ENCODE measurements at places on chromosomes 3 and 15.

- DNase-seq = no peak
These were observed 27.4 kb downstream of the SH3GL3 start for GRCh38 chr15:83474578-83474977.

DNA sequence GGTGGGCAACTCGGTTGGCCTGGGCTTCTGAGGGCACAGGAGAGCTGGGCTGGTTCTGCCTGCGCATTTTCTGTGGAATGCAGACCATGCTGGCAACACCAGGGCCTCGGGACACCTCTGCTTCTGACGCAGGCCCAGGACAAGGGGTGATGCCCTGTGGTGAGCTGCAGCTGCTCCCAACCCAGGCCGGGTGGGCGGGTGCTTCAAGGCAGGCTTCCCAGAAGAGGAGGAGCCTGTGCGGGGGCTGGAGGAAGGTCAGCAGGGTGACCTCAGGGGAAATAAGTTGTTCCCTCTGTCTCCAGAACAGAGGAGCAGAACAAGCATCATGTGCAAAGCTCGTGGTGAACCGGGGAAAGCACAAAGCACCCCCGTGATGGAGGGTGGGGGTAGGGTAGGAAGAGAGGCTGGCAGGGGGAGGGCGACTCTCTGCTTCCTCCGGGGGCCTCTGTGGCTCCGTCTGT is 11.0 kb upstream of the PLXNA1 start:
- peak; percentile 61 for DNase-seq

- no peak for DNase-seq
These were observed 8.0 kb downstream of the ZBTB20 start for GRCh38 chr3:115139072-115139471.

DNA sequence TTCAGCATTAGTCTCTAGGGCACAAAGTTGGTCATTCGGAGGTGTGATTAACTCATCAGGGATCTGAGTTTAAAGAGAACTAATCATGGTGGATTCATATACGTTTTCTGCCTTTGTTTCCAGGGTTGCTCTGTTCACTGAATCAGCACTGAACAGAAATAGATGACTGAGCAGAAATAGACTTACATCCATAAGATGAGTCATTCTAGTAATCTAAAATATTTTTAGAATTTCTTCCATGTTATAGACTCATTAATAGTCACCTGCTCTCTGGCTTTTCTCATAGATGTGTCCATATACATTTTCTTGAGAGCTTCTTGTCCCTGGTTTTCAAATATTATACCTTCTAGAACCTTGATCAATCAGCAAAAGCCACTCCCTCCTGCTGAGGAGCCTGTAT is 837.6 kb upstream of the DPPA4 start:
- no peak for DNase-seq

DNA sequence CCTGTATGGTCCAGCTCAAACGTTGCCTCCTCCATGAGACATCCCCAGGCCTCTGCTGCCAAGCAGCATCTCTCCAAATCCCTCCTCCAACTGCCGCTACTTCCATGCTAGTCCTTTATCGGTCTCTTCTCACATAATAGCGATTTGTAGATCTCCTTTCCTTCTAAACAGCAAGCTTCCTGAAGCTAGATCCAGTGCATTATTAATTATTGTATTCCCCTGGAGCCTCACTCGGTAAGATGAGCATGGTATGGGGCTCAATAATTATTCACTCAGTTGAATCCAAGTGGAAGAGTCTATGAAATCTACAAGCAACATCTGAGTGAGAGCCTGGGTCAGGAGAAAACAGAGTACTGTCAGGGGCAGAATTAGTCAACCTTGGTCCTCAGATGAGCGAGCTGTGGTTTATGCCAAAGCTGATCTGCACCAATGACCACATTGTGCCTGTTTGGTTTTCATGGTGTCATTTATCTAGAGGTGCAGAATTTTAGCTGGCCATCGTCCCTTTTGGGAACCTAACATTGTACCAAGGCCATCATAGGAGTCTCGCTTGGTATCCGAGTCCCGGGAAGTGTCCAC is 93.8 kb upstream of the UBE2E1 start:
- no peak for DNase-seq

DNA sequence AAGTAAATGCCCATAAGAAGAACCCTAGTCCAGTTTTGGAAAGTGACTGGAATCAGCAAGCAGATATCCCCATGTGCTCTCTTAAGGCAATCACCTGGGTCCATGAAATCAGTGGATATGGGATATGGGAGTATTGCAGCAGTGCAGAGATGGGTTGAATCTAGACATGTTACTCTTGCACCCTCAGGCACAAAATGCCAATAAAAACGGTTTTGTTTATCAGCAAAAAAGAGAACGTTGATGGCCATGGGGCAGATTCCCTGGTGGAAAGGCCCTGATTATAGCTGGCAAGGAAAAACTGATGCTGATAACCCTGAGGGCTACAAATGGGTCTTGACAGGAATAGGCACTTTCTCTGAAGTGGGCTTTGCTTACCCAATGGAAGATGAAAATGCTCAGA is 380.2 kb upstream of the SEMA6D start:
- no peak for DNase-seq

DNA sequence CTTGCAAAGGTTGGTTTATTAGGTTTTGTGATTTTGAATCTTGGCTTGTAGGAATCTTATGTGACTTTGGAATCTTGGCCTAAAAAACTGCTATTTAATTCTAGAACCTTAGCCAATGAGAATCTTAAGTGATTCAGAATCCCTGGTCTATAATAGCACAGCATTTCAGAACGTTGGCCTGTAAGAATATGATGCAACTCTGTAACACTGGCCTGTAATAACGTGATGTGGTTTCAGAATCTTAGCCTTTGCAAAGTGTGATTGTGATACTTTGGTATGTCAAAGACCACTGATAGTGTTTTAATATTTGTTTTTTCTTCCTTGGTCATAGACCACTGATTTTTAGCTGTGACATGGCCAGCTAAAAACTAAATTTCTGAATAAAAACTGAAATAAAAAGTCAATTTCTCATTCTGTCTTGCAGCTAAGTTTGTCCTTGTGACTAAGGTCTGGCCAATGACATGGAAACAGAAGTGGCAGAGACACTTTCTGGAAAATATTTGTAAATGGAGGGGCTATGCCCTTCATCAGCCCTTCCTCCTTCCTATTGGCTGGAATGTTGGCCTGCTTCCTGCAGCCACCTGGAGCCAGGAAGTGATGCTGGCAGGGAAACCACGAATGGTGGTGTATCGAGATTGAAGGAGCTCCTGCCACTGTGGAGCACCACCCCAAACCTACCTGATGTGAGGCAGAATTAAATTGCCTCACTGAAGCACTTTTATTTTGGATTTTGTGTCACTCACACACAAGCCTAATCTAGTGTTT is 42.3 kb upstream of the CORO2B start:
- no peak for DNase-seq

DNA sequence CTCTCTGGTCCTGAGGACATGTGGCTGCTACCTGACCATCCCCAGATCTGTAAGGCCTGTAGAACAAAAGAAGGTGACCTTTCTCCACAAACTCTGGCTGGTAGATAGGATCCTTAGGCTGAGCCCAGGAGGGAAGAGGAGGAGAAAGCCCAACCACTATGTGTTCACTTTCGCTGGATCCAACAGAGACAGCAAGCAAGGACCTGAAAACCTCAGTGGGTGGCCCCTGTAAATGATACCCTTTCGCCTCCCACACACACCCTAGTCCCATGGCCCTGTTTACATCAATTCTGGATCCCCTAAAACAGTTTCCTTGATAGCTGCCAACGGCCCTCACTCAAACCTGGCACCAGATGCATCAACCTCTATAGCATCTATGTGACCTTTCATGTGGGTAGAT is 22.4 kb downstream of the CCDC12 start:
- DNase-seq = no peak

- no peak for DNase-seq
These were observed 106.5 kb upstream of the P2RY1 start for GRCh38 chr3:152728231-152728980.

- peak; percentile 77 for DNase-seq
These were observed 871 bp downstream of the MAP1A start for GRCh38 chr15:43518197-43518761.

- no peak for DNase-seq
These were observed 14.1 kb downstream of the KCNMB3 start for GRCh38 chr3:179236669-179237301.

GRCh38 chr3:89300981-89301380 is 193.6 kb downstream of the EPHA3 start:
- no peak for DNase-seq

DNA sequence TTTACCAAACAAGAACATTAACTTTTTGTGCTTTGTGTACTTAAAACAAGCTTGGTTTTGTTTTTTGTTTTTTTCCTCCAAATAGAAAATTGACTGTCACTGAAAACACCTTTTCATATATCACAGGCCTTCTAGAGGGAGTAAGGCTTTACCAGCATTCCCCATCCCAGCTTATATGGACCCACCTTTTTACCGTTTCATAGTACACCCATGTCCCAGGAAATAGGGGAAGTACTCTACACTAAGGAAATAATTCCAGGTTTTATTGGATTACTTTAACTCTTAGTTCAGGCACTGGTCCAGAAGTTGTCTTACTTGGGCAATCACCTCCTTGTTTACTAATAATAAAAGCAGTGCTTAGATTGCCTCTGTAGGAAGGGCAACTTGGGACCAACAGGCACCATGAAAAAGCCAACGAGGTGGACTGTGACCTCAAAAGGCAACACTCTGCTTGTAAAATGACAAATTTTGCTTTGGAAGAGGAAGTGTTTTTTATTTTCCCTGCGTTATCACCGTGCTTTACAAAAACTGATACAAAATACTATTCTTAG is 26.2 kb downstream of the HMG20A start:
- no peak for DNase-seq

GRCh38 chr15:56346414-56346813 is 18.8 kb upstream of the TEX9 start:
- DNase-seq = no peak

DNA sequence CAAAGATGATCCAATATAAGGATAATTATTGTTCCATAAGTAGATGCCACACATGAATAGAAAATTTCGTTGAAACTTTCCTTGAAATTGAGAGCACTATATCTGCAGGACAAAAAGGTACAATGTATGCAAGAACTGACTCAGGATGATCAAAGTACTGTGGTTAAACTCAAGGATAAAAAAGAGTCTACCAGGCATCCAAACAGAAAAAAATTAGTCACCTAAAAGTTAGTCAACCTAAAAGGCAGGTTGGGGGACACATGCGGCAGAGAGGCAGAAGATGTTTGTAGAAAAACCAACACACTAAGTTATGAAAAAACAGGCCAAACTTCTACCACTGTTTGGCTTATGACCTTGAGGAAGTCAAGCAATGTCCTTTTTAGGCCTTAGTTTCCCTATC is 68.7 kb downstream of the GSK3B start:
- no peak for DNase-seq

GRCh38 chr3:170528726-170529125 is 57.1 kb downstream of the SLC7A14 start:
- DNase-seq = no peak

DNA sequence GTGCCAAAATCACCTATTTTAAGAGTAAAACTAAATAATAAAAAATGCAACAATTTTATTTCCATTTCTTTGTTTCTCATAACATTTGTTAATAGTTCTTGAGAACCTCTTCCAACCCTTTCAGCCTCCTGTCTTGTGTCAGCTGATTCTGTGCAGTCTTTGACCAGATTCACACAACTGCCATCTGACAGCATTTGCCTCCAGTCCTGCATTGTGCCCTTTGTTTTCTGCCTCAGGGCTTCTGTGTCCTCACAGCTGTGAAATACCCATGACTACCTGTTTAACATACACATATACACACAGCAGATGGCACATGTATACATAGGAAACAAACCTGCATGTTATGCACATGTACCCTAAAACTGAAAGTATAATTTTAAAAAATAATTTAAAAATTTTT is 13.2 kb upstream of the CNTN6 start:
- no peak for DNase-seq

GRCh38 chr3:121869736-121870135 is 24.5 kb upstream of the SLC15A2 start:
- no peak for DNase-seq

GRCh38 chr15:69591905-69592508 is 139.4 kb downstream of the RPLP1 start:
- DNase-seq = no peak

DNA sequence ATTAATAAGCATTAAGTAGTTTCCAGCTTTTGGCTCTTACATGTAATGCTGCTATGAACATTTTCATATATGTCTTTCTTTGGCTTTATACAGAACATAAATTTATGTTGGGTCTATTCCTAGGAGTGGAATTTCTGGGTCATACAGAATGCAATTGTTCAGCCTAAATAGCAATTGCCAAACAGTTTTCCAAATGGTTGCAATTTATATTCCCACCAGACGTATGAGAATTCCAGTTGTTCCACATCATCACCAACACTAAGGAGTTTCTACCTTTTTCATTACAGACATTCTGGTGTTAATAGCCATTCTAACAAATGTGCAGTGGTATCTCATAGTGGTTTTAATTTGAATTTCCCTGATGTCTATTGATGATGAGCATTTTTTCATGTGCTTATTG is 160.1 kb upstream of the TMC3 start:
- no peak for DNase-seq

DNA sequence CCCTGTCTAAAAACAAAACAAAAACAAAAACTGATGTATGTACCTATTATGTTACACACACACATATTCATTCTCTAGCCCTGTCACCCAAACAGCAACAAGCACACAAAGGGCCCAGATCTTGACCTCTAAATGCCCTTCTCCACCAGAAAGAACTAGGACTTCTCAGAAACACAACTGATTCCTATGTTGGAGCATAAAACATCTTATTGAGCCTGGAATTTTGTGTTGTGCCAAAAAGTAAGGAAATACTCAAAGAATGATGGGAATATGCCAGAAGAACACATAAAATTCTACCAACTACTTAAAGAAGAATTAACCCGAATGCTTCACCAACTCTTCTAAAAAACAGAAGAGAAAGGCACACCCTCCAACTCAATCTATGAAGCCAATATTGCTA is 66.7 kb upstream of the OCA2 start:
- no peak for DNase-seq

DNA sequence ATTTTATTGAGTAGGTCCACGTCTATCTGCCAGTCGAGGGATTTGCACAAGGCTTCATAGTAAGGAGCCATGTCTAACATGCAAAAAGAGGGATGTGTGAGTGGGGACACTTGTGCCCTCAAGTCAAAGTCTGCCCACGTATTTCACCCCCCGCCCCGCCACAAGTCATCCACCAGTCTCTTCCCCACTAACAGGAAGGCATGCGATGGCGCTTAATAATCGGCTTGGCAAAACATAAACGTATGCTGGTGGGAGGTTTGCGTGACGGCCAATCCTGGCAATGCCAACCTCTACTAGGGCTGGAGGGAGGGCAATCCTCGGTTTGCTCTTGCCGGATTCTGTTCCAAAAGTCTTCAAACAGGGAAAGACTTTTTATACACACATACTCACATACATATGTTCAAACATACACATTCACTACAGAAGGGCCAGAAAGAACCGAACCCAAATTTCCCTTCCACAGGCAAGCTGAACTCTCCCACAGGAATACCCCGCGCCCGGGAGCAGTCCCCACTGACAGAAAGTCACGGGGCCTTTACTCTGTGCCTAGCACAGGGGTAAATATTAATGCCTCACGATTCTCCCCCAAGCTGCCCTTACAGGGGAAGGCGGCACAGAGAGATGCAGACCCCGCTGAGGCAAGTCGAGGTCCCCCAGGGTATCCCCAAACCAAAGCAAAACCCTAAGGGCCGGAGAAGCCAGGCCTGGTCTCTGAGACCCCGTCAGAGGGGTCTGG is 675 bp downstream of the PSMD6 start:
- DNase-seq = no peak
